Activated naive CD8-positive, alpha-beta T cell treated with anti-CD3 and anti-CD28 coated beads, Interleukin-2, amount 10 ng/mL, durations not matched to agents 7 days and 5 days (primary cell): ENCODE measurements at places on chromosomes 6 and 20.

DNA sequence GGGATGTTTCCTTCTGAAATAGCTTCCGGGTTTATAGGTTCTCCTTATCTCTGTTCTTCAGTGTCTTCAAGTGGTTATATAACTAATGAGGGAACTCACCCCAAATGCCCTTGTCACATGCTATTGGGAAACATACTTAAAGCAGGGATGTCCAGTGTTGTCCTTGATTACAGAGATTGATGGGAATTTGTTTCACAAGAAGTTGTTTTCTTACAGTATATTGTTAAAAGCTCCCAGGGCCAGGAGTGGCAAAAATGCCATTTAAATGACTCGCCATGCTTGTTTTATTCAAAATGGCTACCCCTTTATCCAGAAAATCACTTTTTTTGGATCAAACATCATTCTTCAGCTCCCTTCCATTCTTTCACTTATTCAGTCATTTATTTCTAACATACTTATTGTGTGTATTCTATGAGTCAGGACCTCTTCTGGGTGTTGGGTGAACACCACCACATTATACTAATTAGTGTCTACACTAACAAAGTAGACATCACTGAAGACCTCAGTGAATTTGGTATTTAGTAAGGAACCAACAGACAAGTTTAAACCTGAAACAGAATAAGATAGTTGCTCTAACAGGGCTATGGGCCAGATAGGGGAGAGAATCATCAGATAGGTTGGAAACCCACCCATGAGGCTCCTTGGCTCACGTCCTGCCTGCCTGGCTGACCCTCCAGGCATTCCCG, 791.1 kb downstream of the MAFB start:
- DNase-seq: no peak

GRCh38 chr20:62141043-62141396, 2.2 kb downstream of the PSMA7 start:
- no peak for DNase-seq

GRCh38 chr20:2585811-2586210, 49.4 kb downstream of the TMC2 start:
- no peak for DNase-seq

DNA sequence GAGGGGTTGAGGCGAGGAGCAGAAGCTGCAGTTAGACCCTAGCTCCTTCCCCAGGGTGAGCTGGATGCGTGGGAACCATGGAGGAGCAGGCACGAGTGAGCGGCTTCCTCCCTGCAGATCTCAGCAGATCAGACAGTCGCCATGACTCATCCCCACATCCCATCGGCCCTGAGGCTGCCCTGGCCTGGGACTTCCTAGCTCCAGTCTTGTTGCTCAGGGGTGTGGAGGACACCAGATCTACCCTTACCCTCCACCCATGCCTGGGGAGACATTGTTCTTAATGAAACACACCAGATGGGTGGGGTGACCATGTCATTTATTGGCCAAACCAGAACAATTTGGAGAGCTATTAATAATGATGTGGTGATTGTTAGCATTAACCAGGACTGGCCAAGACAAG, 36.3 kb upstream of the TGM2 start:
- DNase-seq: no peak

- DNase-seq: no peak
Measured at GRCh38 chr20:20695250-20695816, 17.1 kb downstream of the RALGAPA2 start.

DNA sequence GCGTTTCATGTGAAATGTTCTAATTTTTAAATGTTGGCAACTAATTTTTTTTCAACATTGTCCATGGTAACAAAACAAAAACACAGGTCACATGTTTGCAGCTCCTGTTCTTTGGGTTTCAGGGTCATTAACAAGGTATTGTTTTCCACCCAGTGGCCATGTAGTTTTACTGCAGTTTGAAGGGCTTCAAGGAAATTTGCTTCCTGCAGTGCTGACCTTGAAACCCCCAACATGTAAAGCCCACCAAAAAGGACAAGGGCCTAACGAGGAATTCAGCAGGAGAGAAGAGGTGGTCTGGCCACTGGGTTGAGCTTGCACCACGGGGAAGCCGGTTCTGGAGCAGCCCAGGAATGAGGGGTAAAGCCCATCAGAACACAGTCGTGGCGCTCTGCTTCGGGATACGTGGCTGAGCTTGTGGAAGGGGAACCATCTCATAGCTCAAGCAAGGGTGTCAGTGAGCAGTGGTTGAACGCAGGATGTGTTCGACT, 13.9 kb upstream of the KLHL31 start:
- no peak for DNase-seq

DNA sequence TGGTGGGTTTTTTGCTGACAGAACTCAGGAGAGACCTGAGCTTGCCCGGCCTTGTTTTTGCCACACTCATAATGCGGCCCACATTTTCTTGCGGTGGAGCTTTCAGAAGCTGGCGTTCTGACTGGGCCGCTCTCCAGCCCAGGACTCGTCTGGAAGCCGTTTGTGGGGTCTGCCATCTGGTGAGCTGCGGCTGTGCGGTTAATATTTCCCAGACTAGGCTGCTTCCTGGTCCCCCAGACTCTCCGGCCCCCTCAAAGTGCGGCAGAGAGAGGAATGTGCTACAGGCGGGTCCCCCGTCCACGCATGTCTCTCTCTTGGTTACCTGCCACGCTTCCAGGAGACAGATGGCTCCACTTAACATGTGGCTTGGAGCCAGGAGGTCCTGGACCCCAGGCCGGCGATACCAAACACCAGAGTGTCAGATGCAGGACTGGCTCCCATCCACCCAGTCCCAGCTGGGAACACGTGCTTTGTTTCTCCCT, 128.9 kb upstream of the PMEPA1 start:
- no peak for DNase-seq
